Hematopoietic multipotent progenitor cell treated with erythropoietin and hydrocortisone succinate and interleukin-3 and kit ligand, for 15 days (in vitro differentiated cells): ENCODE measurements at places on chromosomes 5 and 9.

- DNase-seq, result no peak
These were observed 48.5 kb upstream of the SNCAIP start for GRCh38 chr5:122263352-122264030.

DNA sequence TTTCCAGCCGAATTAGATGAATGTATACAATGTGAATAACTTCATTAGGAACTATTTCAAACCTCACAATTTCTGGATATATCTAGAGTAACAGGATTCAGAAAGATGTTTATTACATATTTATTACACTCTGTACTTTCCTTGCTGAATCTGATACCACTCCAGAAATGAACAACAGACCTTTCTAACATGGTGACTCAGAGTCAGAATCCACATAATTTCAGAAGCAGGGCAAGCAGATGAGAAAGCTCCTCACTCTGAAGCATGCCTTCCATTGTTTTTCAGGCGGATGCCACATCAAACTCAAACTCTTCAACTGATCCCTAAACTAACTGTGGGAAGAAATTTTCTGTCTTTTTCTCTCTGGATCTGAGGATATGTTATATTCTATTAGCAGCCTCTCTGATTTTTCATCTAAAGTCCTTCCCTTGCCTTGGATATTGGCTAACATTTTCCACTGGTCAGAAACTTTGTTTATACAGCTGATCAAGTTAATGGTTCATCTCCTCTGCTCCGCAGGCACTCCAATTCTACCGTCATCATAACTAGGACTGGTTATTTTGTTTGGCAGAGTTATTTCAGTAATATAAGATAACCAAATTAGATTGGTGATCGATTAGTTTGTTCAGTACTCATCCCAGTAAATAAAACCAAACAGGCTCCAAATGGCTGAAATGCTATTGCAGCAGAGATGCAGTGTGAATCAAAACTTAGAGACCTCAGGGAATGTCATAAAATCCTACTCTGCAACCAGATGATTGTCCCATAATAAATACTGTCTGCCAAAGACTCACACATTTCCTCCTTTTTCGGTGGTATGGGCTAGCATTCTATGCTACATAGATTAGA is 556.0 kb downstream of the EBF1 start:
- DNase-seq, result no peak

- DNase-seq, result no peak
These were observed 148.7 kb downstream of the OXCT1 start for GRCh38 chr5:41721516-41721915.

DNA sequence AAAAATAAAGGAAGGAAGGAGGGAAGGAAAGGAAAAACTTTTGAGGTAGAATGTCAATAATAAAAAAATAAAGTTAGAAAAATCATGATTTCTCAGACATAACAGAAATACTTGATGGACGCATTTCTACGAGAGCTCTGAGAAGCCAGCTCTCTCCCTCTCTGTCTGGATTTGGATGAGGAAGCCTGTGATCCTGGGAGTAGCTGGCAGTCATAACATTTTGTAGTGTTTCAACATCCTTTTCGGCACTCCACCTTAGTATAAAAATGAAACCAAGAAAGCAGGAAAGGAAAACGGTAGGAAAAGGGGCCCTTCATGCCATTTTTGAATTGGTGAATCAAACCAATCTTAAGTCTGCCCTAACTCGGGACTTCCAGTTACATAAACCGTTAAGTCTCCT is 321.3 kb downstream of the EPB41L4A start:
- no peak for DNase-seq

GRCh38 chr9:744790-745484 is 96.6 kb upstream of the DMRT1 start:
- no peak for DNase-seq

DNA sequence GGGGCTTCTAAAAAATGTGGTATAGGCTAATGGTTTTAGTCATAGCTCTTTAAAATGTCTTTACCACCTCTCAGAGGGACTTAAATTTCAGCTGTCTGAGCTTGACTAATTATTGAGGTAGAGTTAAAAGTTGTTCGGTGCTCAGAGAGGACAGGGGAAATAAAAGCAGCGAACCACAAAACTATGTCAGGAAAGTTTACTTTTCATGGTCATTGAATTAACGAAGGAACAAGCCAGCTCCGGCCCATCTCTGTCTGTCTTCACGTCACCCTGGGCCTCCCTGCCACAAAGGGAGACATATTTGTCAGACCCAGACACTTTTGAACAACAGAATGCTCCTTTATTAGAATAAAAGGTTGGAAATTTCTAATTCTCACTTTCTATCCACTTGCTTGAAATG is 98.8 kb upstream of the EFNA5 start:
- no peak for DNase-seq

DNA sequence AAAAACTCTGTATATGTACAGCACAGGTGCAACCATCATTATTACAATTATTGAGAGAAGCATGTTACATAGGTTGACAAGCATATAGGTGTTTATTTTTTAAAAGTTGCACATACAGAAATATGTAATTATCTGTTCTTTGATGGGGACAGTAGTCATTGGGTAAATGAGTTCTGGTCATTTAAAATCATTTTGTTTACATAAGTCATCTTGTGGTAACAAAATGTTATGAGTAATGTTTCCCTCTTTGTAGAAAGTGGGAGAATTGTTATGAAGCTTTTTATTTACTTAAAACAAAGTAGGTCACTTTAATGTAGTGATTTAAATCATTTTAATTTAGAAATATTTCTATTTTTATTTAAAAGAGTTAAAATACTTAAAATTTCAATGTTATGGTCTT is 33.8 kb upstream of the FBXL17 start:
- no peak for DNase-seq

- no peak for DNase-seq
These were observed 1211.0 kb upstream of the CDH6 start for GRCh38 chr5:29982457-29982856.

- no peak for DNase-seq
These were observed 11.1 kb upstream of the CACNA1B start for GRCh38 chr9:137866226-137867141.

- no peak for DNase-seq
These were observed 382.3 kb downstream of the ACTL7B start for GRCh38 chr9:108473209-108474112.

- DNase-seq, result peak; percentile 19
These were observed 10.8 kb downstream of the NSG2 start for GRCh38 chr5:174056064-174056847.

DNA sequence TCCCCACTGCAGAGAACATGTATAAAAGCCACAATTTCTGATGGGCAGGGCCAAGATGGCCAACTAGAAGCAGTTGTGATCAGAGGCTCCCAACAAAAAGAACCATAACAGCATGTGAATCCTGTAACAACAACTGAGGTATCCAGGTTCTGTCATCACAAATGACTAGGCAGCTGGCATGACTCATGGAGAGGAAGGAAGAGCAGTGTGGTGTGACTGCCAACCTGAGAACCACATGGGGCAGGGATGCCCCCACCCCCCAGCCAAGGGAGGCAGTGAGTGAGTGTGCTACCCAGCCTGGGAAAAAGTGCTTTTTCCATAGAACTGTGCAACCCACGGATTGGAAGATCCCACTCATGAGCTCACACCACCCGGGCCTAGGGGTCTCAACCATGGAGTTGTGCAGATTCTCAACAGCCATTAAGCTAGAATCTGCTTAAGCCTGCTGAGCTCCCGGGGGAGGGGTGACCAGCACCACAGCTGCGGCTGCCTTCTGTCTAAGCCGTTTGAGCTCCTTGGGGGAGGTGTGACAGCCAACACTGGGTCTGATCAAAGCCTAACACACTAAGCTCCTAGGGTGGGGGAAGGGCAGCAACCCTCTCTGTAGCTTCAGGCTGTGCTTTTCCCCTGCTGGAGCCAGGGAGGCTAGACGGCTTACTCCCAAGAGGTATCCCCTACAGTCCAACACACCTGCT is 80.1 kb upstream of the DMAC1 start:
- DNase-seq, result no peak

DNA sequence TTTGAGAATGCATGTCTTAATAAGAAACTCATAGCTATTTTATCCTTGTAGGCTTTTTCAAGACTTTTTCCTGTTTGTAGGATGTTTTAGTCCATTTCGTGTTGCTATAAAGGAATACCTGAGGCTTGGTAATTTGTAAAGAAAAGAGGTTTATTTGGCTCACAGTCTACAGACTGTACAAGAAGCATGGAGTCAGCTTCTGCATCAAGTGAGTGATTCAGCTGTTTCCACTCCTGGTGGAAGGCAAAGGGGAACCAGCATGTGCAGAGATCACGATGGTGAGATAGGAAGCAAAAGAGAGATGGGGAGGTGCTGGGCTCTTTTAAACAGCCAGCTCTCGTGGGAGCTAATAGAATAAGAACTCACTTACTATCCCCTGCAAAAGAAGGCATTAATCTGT is 177.3 kb downstream of the ALDH1A1 start:
- DNase-seq, result no peak

DNA sequence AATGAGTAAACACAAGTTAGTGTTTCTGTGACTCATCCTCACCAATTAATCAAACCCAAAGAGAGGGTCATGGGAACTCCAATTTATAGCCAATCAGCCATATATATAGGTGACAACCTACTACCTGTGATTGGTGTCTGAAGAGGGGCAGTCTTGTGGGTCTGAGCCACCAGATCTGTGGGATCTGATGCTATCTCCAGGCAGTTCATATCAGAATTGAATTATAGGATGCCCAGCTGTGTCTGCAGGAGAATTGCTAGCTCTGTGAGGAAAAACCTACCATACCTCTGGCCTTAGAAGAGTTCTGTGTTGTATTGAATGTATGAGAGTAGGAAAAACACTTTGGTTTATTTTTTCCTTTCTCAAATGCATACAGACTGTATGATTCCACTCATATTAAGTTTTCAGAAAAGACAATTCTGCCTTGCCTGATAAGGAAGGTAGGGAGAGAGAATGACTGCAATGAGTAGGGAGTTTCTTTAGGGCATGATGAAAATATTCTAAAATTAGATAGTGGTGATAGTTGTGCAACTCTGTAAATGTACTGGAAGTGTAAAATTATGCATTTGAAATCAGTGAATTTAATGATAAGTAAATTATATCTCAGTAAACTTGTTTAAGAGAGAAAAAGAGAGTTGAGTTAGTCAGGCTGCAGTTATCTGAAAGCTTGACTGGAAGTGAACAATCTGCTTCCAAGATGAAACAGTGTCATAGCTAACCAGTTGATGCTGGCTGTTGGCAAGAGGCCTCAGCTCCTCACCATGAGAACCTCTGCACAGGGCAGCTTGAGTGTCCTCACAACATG is 274.9 kb downstream of the AUH start:
- no peak for DNase-seq

GRCh38 chr5:151469992-151470391 is 22.6 kb downstream of the SLC36A1 start:
- DNase-seq, result no peak

DNA sequence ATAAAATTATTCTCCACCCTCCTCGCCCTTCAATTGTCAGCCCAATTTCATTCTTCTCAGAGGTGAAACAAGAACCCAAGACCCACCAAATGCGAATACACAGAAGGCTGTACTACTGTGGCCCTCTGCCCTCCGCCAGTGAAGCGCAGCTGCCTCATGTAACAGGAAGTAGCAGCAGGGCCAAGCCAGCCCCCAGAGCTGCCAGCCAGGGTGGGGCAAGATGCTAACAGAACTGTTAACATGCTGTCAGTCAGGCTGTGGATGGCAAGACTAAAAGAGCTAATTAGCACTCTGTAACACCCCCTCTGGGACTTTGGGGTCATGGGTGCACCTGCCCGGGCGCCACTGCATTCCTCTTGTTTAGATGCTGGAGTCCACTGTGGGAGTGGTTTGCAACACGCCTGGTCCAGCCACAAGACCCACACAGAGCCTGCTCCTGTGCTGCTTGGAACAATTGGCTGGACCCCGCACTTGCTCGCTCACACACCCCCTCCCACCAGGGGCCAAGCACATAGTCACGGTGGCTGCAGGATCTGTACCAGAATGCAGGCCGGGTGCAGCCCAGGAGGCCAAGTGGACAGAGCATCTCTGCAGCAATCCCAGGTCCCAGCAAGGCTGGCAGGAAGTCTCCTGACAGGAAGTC is 14.5 kb upstream of the HEXB start:
- no peak for DNase-seq

GRCh38 chr5:154782326-154782725 is 27.1 kb downstream of the LARP1 start:
- peak; percentile 63 for DNase-seq

DNA sequence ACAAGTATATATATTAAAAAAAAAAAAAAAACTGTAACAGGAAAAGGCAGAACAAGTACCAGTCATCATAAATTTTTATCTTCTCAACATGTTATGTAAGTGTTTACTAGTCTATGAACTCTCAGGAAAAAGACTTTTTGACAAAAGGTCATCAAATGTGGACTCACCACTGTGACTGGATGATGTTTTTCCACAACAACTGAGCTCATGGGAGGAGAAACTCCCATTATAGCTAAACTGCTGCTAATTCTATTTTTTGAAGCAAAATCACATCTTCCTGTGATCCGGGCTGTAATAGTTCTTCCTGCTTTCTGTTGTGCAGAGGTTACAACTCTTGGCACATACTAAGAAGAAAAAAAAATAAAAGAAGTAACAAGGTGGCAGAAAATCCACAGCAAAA is 39.6 kb downstream of the POC5 start:
- DNase-seq, result no peak

DNA sequence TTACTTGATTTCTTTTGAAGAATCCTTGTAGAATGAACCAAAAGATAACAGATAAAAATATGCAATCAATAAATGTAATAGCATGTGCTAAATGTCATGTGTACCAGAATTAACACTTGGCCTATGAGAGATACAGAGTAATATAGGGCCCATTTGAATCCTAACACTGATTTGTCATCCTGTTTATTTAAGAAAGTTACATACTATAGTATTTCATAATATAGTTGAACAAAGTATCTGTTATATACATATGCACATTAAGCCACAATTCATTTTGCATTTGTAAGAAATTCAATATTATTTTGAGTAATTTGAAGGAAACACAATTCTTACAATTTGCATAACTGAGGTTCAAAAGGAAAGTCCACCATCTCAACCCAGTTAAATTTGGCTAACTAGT is 389.5 kb downstream of the PDE4D start:
- no peak for DNase-seq

- no peak for DNase-seq
These were observed 48.0 kb downstream of the LMX1B start for GRCh38 chr9:126661521-126662251.

DNA sequence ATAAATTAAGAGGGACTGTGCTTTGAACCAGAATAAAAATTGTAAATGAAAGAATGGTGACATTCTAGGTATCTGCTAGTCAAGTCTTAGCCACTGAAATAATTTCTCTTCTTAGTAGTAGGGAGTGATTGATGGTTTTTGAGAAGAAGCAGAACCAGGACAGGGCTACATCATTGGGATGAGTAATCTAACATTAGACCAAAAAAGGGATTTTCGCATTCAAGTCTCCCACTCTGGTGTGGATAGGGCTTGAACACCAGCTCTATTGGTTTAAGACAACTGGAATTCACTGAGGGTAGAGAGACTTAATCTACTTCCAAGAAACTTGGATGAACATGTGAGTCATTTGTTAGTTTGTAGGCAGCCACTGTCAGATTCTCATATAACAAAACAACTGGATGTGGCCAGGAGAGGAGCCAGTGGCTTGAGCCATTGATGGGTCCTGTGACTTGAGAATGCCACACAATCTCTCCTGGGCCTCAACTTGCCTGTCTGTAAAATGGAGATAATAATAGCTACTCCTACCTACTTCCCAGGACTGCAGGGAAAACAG is 16.6 kb downstream of the FAT2 start:
- DNase-seq, result no peak

GRCh38 chr5:83785176-83785668 is 64.6 kb upstream of the HAPLN1 start:
- DNase-seq, result no peak

- DNase-seq, result no peak
These were observed 48.0 kb upstream of the POU5F2 start for GRCh38 chr5:93789173-93790067.
